NCI-H1436 treated with DMSO at 0.1 percent for 48 hours (cell line): ENCODE measurements at places on chromosomes 4 and X.

- no peak for DNase-seq
These were observed 486.5 kb downstream of the ARAP2 start for GRCh38 chr4:35757836-35758235.

GRCh38 chr4:86006057-86006456 is 353.8 kb downstream of the MAPK10 start:
- DNase-seq: no peak

DNA sequence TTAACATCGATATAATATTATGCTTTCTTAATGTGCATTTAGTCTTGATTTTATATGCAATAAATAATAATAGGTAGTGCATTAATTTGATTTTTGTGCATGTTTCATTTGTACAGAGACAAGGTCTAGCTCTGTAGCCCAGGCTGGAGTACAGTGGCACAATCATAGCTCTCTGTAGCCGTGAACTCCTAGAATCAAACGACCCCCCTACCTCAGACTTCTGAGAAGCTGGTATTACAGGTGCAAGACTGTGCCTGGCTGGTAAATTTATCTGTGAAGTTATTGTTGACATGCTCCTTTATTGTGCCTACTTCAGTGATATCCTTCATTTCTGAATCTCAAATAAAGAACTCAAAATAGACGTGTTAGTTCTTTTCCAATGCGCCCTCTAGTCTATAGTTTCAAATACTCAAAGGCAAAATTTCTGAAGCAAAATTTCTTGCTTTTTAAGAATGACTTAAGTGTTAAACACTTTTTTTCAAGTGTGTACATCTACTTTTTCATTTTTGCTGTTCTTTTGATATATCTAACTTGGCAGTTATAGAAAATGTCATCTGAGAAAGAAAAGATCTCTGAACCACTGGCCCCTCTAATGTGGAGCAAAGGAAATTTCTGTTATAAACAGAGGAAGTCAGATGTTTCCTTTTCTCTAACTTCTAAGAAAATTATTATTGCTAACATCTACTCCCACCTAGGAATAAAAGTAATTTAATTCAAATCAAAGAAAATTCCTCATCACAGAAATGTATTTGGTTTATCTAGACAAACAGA is 28.3 kb upstream of the GUCY1A1 start:
- DNase-seq: no peak

- no peak for DNase-seq
These were observed 60.7 kb upstream of the PGM2 start for GRCh38 chr4:37765741-37766140.

GRCh38 chrX:115183980-115184379 is 5.2 kb upstream of the RBMXL3 start:
- no peak for DNase-seq

- DNase-seq: no peak
These were observed 85.5 kb downstream of the CAMK2D start for GRCh38 chr4:113675731-113676697.

DNA sequence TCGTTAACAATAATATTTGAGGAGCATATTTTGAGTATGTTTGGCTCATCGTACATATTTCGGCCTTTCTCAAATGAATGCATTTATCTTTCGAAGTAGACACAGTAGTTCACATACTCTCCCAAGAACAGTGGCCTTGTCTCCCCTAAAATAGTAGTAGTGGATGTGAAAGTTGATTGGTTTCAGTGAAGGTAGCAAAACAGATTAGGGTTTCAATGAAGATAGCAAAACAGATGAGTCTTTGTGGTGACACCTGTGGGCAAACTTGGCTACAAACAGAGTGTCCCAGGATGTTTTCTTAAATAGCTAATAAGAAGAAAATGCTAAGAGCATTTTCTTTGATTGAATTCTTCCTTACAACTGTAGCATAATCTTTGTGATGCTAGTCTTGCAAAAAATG is 67.0 kb downstream of the USP9X start:
- no peak for DNase-seq

DNA sequence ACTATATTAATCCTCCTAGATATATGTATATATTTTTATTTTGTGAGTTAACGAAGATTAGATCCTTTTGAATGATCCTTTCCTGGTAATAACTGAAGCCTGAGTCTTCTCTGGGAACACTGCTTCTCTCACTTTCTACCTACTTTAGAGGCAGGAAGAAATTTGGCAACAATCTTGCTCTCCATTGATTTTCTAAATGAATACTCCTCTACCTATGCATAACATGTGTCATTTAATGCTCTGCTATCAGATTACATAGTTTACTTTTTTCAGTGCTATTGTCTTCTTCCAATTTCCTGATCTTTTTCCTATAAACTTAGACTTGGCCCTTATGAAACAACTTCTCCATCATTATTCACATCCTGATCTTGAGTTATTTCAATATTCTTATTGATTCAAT is 60.4 kb upstream of the PDHA2 start:
- DNase-seq: no peak

GRCh38 chr4:159219862-159220261 is 117.0 kb downstream of the RAPGEF2 start:
- no peak for DNase-seq

DNA sequence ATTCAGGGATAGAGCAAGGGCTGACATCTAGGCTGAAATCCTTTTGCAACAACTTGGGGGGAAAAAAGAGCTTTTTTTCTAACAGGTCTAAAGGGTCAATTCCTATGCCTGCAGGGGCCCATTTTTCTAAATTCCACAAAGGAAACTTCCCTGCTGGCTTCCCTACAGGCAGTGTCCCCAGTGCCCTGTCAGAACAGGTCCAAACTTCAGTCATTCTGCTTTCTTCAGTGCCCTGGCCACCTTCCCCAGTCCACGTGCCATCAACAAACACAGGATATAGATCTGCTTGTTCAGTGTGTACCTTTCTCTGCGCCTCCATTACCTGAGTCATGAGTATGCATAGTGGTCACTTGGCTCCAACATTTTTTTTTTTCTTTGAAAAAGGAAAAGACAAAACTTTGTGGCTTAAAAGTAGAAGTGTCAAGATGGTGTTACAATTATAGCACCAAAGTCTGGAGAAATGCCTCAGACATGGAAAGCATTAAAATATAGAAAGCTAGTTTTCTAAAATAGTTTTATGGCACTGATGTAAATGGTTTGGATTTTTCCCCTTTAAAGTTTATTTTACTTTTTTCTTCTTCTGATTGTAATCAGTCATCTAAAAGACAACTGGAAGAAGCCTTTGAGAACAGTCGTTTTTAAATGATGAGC is 84.0 kb upstream of the JADE1 start:
- no peak for DNase-seq

DNA sequence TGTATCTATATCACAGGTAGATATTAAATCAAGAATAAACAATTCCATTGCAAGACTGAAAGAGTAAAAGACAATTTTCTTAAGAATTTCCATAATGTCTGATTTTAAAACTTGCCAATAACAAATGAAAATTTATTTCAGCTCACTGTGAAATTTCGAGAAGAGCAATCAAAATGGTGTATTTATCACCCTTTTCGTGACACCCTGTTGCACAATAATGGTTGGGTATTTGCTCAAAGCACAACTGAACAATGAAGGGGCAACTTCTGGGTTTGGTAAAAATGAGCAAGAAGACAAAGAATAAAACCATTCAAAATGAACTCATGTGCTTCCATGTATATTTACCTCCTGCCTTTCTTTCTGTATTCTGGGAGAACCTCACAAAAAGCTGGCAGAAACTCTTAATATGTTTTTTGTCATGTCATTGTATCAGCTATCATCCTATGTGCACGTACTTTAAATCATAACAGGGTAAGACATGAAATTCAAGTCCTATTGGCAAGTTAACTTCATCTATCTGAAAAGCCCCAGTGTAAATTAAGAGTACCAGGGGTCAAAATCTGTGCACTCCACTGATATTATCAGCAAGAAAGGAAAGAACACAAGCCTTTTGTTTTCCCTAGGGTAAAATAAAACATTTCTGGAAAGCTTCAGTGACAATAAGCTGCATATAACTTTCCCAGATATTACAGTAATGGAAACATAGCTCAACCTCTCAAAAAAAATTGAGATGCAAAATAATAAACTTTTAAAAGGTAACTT is 126.9 kb upstream of the CBR4 start:
- no peak for DNase-seq

GRCh38 chrX:79117078-79117477 is 27.4 kb upstream of the GPR174 start:
- DNase-seq: no peak

- no peak for DNase-seq
These were observed 48.3 kb upstream of the SLC4A4 start for GRCh38 chr4:71290476-71290875.

GRCh38 chrX:139382529-139382928 is 148.0 kb upstream of the F9 start:
- no peak for DNase-seq

DNA sequence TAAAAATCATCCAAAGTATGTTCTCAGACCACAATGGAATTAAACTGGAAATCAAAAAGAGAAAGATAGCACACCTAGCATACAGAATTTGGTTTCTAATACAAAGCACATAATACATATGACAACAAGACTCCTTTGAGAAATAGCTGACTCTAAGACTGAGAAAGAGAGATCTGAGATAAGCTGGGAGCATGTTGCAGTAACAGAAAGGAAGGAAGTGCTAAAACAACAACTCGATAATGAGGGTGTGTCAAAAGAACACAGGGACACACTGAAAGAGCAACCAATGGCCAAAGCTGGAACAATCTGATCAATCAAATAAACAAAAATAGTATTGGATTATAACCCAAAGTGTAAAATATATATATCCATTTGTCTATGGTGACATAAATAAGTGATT is 586.6 kb downstream of the C4orf33 start:
- no peak for DNase-seq

GRCh38 chrX:22433292-22434070 is 160.8 kb downstream of the CBLL2 start:
- no peak for DNase-seq

DNA sequence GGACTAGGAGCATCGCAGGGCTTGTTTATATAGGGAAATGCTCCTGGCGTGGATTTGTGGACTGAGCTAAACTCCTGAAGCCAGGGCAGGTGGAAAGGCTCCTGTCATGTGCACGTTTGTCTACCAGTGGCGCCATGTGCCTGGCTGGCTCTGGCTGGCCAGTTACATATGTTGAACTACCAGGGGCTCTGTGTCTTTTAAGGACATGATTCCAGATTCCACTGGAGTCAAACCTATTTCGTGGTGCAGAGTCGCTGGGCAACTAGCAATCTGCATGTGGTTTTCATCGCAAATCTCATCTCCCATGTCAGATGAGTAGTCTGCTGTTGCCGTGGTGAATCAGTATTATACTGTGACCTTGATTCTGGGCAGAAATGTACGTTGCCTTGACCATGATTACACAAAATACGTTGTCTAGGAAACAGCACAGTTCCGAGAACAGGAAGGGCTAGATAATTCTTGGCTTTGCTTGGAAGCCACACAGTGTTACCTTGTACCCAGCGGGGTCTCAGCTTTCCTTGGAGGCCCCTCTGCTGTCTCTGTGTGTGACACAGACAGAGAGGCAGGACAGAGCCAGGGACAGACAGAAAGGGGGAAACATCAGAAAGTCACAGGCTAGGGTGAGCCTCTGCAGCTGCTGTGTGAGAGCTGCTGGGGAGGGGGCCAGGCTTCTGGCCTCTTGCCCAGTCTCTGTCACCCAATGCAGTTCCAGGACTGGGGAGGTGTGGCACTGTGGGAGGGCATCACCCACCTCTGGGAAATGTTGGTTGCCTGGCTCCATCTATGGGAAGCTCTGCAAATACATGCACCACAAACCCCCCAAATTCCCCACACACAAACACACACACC is 19.2 kb downstream of the PNMA6E start:
- peak; percentile 52 for DNase-seq

DNA sequence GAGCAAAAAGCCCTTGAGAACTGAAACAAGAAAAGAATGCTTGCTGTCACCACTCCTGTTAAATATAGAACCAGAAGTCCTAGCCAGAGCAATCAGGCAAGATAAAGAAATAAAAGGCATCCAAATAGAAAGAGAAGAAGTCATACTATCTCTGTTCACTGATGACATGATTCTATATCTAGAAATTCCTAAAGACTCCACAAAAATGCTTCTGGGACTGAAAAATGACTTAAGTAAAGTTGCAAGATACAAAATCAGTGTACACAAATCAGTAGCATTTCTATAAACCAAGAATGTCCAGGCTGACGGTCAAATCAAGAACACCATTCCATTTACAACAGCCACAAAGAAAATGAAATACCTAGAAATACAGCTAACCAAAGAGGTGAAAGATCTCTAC is 552.7 kb upstream of the SLIT2 start:
- no peak for DNase-seq

DNA sequence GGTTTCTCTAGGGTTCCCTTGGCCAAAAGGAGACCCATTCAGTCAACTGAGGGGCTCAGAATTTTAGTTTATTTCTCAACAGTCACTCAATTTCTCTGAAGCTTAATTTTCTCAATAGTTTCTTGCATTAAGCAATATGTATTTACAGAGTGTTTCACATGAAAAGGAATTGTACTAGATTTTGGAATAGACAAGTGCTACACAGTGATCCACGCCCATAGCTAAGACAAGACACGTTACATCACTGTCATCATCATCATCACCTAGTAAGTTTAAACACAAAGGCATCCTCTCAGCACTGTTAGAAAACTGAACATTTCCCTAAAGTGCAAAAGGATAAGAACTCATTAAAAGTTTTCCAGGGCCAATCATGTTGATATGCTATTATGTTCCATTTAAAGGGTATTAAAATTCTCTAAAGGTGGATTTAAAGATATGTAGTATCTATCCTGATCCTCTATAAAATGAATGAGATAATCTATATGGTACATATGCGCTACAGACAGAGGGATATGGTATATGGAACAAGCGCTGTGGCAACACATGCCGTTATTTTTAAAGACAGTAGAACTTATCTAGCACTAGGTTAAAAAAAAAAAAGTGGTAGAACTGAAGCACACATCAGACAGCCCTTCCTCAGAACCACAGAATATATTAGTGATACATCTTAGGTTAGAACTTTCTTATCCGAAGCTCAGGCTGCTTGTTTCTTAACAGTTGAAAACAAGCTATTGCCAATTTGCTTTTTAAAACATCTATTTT is 12.1 kb downstream of the PPA2 start:
- no peak for DNase-seq

- no peak for DNase-seq
These were observed at the start of gene HOPX for GRCh38 chr4:56681158-56681852. Gene HOPX (minus strand): TSS chr4:56681296. CDS start chr4:56657816, 23,480 bp downstream.
